ENCODE measurements at places on chromosomes 6 and 20.
A peak's percentile ranks its signal among the peaks of the same experiment; 100 is the strongest.

GRCh38 chr20:53210931-53211330 is 238.8 kb downstream of the TSHZ2 start:
- DNase-seq = no peak

DNA sequence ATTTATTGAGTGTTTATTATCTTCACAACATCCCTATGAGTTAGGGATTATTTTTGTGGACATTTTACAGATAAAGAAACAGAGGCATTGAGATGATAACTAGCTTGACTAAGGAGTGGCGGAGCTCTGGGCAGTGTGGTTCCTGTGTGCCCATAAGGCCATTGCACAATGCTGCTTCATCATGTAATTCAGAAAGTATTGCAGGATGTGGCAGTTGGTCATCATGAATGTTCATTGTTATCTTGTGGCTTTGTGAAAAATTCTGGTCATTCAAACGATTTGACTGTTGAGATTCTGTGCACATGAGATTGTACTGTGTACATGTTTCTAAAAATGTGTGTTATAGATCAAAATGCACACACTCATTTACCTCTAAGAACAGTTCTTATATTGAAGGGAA is 150.8 kb downstream of the ESR1 start:
- DNase-seq = no peak

DNA sequence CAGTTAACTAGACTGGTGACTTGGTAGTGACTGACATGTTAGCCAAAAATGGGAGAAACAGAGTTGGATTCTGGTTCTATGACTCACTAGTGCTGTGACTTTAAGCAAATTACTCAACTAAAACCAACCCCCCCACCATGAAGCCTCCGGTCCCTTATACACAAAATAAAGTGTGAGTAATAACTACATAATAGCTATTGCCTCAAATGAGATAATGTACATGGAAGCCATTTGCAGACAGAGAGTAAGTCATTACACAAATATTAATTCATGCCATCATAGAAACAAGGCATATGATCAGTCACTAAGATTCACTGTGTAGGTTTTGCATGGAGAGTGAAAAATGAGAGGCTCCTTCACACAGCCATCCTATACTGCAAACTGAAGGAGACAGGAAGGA is 111.9 kb downstream of the HIVEP2 start:
- peak; percentile 26 for DNase-seq

DNA sequence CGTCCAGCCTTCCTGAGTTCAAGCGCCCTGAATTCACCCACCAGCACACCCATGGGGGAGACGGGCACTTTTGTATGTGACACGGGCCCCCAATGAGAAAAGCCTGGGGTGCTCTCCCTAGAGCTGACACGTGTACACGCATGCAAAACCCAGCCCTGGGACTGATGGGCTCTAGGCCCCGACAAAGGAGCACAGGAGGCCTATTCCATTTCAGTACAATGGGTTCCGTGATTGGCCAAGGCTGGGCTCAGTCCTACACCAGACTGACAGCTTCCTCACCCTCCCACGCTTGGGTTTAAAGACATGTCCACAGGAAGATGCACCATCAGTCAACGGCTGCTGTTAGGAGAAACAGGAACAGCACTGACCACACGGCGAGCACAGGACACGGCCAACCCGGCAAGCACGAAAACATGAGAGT is 8.8 kb downstream of the ZBTB46 start:
- DNase-seq = no peak

DNA sequence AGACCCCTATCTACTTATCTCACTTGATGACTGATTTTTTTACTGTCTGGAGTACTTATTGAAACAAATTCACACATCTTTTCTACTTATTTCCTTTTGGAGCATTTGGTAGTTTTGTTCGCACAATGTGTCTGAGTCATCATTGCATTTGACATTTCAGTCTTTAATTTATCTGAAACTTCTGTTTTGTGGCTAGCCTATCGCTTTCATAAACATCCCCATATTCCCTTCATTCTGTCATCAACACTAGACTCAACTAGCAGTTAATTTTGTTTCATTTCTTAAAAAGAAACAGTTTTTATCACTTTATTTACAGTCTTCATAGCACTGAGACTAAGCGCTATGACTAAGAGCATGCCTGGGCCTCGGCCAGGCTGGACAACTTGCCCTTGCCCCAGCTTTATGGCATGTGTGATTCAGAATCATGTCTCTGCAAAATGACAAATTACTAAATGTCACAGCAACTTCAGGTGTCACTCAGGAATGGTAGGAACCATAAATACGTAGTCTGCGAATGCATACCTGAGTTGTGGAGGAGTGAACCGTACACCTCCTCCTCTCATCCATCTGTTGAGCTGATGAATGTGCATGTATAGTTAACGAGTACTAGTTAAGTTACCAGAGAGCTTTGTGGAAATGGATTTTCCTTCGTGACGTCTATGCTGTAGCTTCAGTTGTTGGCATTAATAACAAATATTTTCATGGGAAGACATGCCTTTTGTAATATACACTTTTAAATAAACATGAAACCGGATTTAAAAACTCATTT is 16.2 kb downstream of the L3MBTL3 start:
- peak; percentile 9 for DNase-seq

- no peak for DNase-seq
Observed at GRCh38 chr6:6997263-6998193, 110.2 kb upstream of the RREB1 start.
